ENCODE measurements at places on chromosomes 13 and 19.
A peak's percentile ranks its signal among the peaks of the same experiment; 100 is the strongest.

GRCh38 chr13:61040181-61040580 lies 375.5 kb downstream of the PCDH20 start:
- no peak for DNase-seq

GRCh38 chr19:41225238-41226052 lies 6.4 kb downstream of the AXL start:
- DNase-seq, result peak; percentile 94

GRCh38 chr19:41218615-41219507 lies at the start of gene AXL:
Gene AXL (plus strand): TSS chr19:41219223. CDS start chr19:41219393, 170 bp downstream.
- DNase-seq, result peak; percentile 98

DNA sequence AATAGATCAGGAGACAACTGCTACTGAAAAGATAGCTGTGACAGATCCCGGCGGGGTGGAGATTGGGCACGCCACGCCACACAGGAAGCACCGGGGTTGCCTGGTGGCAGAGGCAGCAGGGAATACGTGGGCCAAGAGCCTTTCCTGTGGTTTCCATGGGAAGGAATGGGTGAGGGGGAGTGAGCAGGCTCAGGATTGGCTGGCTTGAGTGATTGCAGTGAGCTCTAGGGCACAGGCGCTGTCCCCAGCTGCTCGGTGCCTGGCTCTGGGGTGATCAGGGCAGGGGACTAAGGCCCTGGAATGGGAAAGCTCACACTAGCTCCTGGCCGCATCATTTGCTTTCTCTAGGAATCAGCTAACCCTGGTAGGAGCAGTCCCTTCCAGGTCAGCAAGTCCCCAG lies 166.1 kb downstream of the USP12 start:
- no peak for DNase-seq

DNA sequence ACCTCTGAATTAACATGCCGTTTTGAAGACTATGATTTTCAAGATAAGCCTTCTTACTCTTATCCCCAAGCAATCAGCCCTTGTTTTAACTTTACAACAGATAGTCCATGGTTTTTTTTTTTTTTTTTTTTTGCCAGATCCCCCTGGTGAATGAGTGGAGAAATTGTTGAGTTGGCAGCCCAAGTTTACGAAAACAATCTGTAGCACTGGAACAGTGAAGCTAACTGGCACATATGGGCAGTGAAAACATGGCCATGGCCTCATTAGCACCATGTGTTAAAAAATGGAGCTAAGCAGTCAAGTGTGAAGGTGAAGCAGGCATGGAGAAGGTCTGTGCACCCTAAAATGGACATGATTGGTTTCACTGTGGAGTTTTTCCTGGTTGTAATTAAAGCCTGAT lies 812.1 kb upstream of the MIR17HG start:
- DNase-seq, result no peak

DNA sequence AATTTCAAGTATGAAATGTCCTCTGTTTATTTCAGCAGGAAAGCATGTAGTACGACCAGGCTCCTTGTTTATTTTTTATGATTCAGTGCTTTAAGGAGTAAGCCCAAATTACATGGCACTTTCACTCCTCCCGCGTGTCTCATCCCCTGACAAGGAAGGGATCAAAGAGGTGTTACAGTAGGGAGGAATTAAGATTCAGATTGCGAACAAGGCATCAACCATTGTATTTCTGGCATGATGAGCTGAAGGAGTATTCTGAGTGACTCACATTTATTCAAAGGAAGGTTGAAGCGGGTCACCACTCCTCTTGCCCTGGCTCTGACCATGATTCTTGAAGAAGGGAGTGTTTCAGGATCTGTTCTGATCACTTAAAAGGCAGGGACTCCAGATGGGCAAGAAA lies 46.1 kb upstream of the CNMD start:
- DNase-seq, result no peak

DNA sequence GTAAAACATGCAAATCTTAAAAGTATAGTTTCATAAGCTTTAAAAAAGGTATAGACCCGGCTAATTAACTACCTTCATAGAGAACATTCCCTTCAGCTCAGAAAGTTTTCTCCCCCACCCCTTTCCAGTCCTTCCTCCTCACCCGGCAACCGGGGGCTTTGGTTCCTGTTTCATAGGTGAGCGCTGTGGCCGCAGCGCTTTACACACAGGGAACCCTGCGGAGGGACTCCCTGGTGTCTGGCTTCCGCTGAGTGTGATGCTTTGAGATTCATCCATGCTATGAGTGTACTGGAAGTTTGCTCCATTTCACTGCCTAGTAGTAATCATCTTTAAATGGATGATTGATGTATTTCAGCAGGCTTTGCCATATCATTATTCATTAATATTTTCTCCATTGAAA lies 26.0 kb upstream of the PABPC3 start:
- DNase-seq, result no peak

DNA sequence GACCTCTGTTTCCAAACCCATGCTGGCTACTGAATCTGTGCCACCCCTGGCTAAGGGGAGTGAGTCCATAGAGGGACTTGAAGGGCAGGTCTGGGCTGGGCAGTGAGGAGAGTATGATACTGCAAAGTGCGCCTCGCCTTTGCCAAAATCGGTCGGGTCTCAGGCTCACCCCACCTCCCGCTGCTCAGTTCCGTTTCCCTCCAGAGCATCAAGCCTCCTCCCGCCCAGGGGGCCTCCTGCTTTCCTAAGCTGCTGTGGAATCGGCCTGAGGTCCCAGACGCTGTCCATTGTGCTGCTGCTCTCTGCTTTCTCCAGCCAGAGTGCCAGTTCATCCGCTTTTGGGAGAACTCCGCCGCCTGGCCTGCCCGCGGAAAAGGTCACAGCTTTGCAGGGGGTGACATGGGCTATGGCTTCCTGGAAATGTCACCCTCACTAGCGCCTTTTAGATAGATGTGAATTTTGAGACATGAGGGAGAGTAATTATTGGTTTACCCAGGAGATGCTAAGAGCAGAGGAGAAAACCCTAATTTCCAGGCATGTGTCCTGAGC lies 1418.4 kb downstream of the UQCRFS1 start:
- no peak for DNase-seq

DNA sequence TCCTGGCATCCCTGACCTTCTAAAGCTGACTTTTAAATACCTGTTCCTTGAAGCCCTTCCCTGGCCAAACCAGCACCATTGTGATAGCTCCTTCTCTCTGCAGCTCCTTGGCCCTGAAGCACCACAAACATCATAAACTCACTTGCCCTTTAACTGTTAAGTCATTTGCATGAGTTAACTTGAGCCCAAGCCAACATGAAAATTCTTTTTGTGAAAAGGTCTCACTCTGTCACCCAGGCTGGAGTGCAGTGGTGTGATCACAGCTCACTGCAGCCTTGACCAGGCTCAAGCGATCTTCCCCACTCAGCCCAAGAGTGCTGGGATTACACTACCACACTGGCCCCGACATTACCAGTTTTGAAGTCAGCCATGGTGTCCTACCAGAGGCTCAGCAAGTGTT lies 87.8 kb downstream of the ZIC5 start:
- DNase-seq, result no peak

GRCh38 chr19:17309965-17310461 lies 650 bp downstream of the DDA1 start:
- no peak for DNase-seq

- no peak for DNase-seq
Observed at GRCh38 chr13:108263621-108264355, 5.7 kb upstream of the TNFSF13B start.

DNA sequence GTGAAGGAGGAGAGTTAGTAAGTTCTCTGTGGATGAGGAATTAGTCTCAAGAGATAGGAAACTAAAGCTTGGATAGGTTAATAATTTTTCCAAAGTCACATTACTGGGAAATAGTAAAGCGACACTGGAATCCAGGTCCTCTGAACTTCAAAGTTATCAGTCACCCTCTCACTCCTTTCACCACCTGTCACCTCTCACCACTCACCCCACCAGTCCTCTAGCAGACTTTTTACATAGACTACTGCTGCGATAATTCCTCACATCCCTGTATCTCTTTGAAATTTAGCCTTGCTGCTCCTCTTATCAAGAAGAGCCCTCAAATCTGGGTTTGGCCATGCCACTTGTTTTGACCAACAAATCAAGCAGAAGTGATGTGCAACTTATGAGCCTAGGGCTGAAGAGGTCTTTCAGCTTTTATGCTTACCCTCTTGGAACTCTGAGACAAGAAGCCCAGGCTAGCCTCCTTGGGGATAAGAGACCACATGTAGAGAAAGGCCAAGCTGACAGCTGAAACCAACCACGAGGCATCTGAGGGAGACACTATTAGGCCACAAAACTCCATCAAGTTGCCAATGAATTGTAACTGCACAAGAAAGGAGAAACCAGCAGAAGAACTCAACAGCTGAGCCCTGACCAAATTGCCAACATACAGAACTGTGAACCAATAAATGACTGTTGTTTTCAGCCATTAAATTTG lies 41.2 kb downstream of the STARD13 start:
- DNase-seq, result no peak

- DNase-seq, result no peak
Observed at GRCh38 chr13:31012655-31013024, 80.2 kb downstream of the TEX26 start.

DNA sequence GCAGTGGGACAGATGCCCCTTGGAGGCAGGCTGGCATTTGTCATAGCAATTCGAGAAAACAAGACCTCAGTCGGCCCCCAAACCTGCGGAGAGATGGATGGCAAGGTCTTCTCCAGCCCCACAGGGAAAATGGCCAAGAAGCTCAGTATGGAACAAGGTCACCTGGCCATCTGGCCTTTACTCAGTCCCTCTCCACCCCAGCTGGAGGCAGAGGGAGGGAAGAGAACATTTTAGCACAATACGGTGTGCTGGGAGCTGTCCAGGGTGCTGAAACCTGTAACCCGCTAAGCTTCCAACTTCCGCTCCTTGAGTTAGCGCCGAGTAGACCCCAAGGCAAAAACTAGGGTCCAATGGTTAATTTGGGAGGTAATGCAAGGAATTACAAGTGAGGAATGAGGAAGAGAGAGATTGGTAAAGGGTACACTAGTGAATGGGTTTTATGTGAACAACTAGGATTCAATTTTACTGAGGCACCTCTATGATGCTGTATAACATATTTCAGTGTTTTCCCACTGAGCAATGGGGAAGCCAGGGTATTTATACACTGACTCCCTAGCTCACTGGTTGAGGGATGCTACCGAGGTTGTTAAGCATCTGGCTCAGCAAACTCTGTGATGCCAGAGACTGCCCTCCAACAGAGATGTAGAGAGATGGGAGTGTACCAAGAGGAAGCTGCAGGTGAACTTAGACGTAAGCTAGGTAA lies 64.3 kb downstream of the CACNA1A start:
- no peak for DNase-seq

- DNase-seq, result no peak
Observed at GRCh38 chr19:33277434-33277833, 24.9 kb downstream of the CEBPA start.

GRCh38 chr13:67829641-67830040 lies 599.5 kb upstream of the PCDH9 start:
- DNase-seq, result no peak

- no peak for DNase-seq
Observed at GRCh38 chr13:32472194-32472621, 44.3 kb upstream of the N4BP2L1 start.

- DNase-seq, result no peak
Observed at GRCh38 chr13:111074826-111075225, 40.3 kb upstream of the ARHGEF7 start.

DNA sequence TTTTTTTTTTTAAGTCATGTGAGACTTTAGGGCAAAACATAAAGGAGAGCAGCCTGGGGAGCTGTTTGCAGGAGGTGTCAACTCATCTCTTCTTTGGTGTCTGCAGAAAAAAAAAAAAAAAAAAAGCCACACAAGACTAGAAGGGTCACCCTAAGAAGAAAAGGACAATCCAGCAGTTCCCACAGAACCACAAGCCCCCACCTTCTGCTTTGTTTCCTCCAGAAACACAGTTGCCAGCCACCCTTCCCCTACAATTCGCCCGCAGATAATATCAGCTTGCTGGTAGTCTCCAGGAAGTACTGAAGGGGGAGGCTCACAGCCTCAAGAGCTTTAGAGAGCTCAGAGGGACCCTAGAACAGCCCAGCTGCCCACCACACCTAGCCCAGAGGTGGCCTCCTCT lies 22.3 kb upstream of the ZBTB7A start:
- DNase-seq, result no peak

DNA sequence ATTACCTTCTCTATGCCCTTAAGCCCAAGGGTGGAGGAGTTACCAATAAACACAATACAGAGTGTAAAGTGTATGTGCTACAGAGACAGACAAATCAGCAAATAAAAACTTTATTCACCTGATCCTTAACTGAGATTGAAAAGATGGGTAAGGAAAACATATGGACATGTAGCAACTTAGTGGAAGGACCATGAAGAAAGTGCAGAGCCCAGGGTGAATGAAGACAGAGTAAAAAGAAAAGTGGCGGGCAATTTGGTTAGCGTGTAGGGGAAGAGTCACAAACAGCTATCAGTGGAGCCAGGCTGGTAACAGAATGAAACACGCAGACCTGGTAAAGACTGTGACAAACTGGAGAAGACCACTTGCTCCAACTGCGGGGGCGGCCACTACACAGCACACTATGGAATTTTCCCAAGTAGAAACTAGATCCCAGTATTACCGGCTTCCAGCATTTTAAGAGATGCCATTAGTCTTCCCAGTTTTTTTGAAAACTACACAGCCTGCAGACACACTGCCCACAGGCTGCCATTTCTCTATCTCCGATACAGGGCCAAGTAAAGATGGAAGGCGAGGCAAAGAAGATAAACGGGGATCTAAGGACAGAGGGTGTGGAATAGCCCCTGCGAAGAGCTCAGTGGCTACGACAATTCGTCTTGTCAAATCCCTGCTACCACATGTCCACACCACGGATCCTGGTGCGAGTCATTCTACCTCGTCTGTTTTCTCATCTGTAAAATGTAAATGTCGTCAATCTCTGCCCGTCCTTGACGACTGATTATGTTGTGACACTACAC lies 1.2 kb downstream of the UQCRFS1 start:
- DNase-seq, result no peak

DNA sequence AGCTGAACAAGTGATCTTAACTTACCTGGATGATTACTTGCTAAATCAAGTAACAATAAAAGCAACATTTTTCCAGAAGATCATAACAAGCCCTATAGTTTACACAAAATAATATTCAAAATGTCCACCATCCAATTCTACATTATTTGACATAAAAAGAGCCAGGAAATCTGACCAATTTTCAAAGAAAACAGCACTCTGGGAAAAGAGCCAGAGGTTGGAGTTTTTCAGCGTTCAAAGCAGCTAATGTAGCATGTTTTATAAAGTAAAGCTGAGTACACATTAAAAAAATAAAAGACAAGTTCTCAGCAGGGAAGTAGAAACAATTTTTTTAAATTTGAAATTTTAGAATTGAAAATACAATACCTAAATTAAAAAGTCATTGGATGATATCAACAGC lies 62.6 kb downstream of the UFM1 start:
- DNase-seq, result no peak

DNA sequence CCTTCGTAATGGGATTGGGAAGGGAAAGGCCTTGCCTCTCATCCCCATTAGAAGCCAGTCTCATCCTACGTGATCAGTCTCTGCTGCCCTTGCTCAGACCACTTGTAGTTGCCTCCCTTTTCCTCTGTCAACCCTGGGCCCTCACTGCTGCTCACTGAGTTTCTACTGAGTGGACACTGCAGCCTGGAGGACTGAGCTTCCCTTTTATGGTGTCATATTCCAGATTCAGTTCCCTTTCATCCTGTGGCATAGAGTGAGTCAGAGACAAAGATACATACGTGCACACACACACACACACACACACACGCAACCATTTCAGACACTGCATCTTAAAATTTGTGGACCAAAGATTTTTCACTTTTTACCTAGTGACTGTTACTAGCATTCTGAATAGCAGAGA lies 56.6 kb downstream of the COG3 start:
- no peak for DNase-seq
